SHP77 treated with DMSO at 0.1 percent for 48 hours (cell line): ENCODE measurements at places on chromosomes 2 and 18.

DNA sequence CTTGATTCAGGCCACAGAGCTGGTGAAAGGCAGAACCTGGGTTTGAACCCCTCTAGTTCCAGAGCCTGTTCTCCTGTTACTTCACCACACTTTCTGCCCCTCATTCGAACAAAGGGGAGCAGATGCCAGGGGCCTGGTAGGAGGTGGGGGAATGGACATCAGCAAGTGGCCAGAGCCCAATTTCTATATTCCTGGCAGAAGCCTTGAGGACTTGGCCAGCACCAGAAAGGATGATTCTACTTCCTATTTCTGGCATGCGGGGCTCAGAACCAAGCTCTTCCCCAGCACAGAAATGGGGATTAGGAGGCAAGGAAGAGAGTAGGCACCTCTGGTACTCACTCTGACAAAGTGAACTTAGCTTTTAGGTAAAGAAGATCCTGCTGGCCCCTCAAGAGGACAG lies 49.3 kb downstream of the ADD2 start:
- DNase-seq = no peak

GRCh38 chr2:129239141-129239540 lies 740.3 kb upstream of the RAB6C start:
- DNase-seq = no peak

GRCh38 chr18:57219964-57220363 lies 73.1 kb downstream of the BOD1L2 start:
- no peak for DNase-seq

DNA sequence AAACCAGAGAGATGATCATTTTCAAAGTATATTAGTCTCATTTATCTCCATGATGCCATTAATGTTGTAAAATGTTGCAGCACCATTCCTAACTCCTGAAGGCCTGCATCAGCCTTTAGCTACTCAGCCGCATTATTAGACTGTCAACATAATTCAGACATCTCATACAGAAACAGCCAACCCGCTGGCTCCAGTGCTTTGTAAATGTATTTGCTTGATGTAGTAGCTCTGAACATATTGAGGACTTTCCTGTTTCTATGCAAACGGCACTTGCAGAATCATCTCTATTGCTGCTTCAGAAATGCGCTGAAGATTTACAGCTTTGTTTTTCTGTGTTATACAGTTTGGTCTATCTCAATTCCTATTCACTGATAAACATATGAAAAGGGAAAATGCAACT lies 372.2 kb downstream of the DSEL start:
- no peak for DNase-seq

DNA sequence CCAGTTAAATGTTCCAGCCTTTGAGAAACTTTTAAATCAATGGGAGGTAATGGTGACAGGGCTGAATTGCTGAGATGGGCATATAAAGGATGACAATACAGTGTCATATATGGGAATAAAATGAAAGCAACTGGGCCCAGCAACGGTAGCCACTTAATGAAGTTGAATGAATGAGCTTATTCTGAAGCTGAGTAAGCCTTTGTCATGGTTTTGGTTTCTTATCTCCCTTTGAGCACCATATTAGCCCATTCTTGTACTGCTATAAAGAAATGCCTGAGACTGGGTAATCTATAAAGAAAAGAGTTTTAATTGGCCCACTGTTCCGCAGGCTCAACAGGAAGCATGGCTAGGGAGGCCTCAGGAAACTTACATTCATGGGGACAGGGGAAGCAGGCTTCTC lies 3.5 kb upstream of the THUMPD2 start:
- no peak for DNase-seq

- DNase-seq = peak; percentile 34
These were observed 1304.3 kb upstream of the DDX18 start for GRCh38 chr2:116510117-116510671.

GRCh38 chr18:55318951-55319441 lies 269.0 kb downstream of the TCF4 start:
- DNase-seq = no peak

DNA sequence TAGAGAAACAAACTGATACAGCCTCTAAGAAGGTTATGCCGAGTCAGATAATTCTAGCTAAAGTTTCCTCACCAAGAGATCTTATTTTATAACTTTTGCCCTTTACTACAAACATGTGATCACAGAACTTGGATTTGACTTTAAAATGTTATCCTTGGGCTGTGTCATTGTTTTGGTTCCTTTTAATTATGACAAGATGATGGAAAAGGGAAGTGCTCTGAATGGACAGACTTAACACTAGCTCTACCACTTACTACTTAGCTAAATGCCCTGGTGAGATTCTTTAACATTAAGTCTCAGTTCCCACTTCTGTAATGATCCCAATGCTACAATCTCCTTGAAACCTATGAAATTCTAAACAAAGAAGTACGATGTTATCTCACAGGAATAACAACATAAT lies 69.9 kb downstream of the RTTN start:
- no peak for DNase-seq

- no peak for DNase-seq
These were observed 4.1 kb upstream of the TMEM177 start for GRCh38 chr2:119674711-119675500.

DNA sequence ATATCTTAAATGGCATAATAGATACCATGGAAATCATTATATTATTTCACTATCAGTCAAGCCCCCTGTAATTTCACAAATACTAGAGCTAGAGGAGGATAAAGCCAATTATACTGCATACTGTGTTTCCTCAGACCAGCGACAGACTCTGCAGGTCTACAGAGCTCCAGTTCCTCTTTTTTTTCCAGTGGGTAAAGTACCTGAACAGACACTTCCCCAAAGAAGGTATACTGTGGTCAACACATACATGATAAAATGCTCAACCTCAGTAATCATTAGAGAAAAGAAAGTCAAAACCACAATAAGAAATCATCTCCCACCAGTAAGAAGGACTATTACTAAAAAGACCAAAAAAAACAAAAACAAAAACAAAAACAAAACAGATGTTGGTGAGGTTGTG lies 44.6 kb downstream of the SCN7A start:
- DNase-seq = no peak

GRCh38 chr2:24546669-24547068 lies 55.6 kb downstream of the NCOA1 start:
- no peak for DNase-seq

DNA sequence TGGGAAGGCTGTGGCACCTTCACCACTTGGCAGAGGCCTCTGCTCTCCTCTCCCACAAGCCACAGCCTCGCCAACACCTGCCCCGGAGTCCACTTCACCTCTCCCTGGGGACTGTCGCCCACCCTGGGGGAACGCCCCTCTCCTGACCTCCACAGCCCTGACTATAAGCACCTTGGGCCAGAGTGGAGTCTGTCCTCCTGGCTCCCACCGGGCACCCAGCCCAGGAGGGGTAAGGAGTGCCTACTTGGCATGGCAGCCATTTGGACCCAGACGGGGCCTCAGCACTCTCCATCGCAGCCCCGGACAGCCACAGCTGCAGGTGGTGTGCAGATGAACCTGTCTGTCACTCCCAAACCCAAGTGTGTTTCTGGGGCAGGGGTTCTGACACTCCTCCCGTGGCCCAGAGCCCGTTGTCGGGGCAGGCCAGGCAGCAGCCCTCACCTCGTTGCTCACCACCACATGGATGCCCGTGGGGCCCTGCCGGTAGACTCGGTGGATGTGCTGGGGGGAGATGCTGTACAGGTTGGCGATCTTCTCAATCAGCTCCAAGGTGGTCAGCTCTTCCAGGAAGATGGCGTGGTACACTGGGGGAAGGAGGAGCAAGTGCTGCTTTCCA lies 53.5 kb downstream of the TFCP2L1 start:
- DNase-seq = no peak

GRCh38 chr18:63046375-63046774 lies 273.2 kb downstream of the BCL2 start:
- DNase-seq = no peak

DNA sequence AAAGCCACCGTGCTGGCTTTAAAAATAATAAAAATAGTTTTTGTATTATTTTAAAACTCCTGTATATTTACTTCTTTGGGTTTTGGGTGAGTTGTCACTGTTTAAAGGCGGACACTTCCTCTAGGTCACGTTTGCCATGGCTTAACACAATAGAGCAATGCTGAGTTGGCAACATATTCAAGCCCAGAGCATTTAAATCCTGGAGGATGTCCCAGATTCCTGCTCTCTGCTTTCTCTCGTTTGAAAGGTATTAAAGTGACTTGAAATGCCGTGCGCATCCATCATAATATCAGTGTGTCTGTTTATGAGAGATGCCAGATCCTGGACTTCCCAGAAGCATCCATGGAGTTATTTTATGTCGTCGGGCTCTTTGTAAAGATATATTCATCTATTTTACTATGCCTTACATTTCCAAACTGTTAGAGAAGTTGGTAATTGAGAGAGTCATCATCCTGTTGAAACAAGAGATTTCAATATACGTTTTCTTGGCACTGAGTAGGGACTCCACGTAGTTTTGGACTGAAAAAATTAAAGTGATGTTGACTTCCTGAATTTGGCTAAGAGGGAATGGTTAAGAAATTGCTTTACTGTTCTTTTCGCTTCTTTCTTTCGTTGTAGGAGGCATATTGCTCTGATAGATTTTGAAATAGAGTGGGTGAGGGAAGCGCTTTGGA lies 150.6 kb downstream of the ZNF236 start:
- no peak for DNase-seq

GRCh38 chr2:114543236-114543766 lies 100.9 kb downstream of the DPP10 start:
- no peak for DNase-seq

- DNase-seq = no peak
These were observed 22.3 kb downstream of the CUL3 start for GRCh38 chr2:224562831-224563230.

DNA sequence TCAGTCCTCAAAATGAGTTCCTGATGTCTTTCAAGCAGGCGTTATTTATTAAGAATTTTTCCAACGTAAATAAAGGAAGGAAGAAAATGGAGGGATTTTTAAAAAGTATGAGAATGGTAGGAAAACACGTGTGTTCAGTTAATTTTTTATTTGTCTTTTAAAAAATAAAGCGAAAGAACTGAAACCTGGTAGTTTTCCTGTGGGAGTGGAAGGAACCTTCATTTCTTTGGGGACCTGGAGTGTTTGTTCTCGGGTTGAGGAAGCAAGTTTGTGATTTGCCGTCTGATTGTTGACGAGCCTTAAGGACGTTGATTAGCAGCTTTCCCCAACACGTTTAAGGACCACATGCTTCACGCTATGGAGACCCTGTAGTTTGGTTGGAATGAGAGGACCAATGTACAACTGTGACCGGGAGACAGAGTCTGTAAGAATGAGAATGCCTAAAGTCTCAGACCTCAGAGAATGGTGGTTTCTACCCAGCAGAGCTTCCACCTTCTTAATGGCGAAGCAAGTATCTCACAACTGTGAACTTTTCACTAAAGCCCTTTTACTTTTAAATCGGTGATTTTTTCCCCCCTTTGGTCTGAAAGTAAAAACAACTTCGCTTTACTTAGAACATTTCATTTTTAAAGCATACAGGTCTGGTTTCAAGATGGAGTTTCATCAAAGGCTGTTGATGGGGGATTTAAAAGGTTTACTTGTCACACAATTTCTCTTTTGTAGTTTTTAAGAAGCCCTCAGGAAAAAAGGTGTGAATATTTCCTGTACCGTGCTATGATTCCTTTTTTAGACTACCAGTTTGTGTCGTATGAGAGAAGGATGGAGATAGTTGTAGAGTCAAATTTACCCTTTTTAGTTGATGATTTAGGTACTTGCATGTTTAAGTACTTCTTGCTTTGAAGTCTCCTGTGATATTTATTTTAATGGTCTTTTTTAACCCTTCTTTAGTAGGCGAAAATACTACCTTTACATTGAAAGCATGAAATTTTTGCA lies 1.4 kb downstream of the TTC39C start:
- no peak for DNase-seq

DNA sequence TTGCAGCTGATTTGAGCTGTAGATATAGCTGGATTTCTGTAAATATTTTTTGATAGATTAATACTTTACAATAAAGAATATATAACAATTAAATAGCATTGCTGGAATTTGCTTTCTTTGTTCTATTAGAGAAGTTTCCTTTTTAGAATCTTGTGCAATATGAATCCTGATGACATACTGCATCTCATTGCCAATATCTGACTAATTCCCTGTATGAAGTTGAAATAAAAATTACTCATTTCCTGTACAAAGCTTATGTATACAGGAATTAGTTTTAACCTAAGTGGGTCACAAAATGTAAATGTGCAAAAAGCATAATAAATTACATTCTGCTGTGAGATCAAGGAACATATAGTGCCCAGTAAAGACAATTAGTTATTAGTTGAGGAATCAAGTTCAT lies 72.8 kb upstream of the TMEFF2 start:
- DNase-seq = no peak

GRCh38 chr2:195105581-195105980 lies 551.4 kb upstream of the SLC39A10 start:
- no peak for DNase-seq

GRCh38 chr2:138272524-138273195 lies 228.9 kb upstream of the SPOPL start:
- no peak for DNase-seq

DNA sequence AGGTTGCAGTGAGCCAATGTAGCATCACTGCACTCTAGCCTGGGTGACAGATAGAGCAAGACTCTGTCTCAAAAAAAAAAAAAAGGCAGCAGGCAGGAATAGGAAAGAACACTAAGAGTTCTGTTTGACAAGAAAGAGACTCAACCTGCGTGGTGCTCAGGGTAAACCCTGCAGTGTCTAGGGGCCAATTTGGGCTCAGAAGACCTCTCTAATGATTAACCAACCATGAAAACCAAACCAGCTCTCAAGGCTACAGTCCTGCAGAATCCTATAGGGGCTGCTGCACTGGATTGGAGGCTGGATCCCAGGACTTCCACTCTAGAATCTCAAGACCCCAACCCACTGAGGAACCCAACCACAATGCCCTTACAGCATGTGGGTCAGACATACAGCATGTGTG lies 2.4 kb downstream of the TRABD2A start:
- no peak for DNase-seq

GRCh38 chr18:45876161-45876560 lies 50.7 kb downstream of the SIGLEC15 start:
- DNase-seq = no peak

DNA sequence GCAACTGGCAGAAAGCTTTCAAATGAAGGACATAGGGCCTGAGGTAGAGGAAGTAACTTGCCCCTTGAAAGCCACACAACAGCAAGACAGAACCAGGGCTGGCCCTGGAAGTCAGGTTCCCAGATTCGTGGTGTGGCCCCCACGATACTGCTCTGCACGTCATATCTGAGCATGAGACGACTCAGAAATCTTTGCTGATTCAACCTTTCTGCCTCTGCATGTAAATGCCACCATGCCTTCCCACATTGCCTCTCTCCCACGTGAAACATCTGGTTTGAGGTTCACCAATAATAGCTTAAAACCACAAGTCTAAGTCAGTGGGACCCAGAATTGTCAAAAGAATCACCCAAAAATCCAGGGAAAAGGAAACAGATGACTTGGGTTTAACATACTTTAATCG lies 214.0 kb upstream of the TRIB2 start:
- no peak for DNase-seq

- DNase-seq = no peak
These were observed 3.3 kb downstream of the SMARCAL1 start for GRCh38 chr2:216415541-216415940.

GRCh38 chr18:76458522-76459311 lies 36.3 kb downstream of the ZNF516 start:
- DNase-seq = no peak
